Gastroesophageal sphincter (tissue), 4 donors: ENCODE measurements at places on chromosomes 2 and 18. TPM values are rescaled to one million over a fixed set of nuclear protein-coding genes. Genes with fewer than 3 reads are reported as not detected.

POMC gene
- 6.6 TPM for total RNA-seq

DNA sequence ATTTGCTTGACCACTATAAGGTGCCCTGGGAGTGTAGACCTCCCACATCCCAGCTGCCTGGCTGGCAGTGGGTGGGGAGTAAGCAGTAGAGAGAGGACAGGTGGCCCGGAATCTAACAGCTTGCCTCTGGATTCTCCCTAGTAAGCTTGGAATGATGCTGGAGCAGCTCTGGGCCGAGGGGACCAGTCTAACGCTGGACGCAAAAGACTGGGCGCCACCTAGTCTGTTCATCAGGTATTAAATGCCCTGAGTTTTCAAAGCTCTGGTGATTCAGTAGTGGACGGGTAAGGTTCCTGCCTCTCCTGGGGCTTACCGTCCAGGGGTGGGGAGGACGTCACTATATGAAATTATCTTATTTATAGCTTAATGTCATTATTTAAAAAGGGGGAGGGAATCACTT lies 648 bp upstream of the LYPD6B start:
- no peak for ATAC-seq

ACVR2A gene
- 23.0 TPM for total RNA-seq

GRCh38 chr2:238835726-238836301 lies 12.1 kb upstream of the TWIST2 start:
- ATAC-seq = no peak

HDHD2 gene
- 29.3 TPM for total RNA-seq

DNA sequence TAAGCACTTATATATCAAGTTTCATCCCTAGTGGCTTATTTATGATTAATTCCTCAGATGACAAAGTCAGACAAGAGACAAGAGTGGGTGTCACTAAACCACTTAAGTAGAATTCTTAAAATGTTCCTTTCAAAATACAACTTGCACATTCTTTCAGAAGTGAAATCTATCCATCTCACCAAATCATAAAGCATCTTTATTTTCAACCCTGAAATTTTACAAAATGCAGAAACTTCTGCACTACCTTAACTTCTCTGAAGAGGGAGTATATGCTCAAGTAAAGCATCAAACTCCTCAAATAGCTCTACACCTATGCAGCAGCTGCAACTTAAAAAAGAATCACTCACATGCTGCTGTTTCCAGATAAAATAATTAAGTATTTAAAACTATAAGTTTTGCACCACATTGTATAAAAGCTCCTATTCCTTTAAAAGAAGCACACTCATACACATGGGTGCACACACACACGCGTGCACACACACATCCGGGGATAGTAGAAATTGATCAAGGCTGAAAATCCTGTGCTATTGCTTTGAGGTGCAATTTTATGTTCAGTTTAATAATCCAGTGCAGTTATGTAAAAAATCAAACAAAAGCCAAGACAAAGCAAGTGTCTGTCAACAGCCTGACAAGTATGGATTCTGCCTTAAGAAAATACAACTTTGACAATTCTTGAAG lies 244.5 kb downstream of the TCF4 start:
- ATAC-seq = no peak

SPP2 gene
- total RNA-seq = not detected

DNA sequence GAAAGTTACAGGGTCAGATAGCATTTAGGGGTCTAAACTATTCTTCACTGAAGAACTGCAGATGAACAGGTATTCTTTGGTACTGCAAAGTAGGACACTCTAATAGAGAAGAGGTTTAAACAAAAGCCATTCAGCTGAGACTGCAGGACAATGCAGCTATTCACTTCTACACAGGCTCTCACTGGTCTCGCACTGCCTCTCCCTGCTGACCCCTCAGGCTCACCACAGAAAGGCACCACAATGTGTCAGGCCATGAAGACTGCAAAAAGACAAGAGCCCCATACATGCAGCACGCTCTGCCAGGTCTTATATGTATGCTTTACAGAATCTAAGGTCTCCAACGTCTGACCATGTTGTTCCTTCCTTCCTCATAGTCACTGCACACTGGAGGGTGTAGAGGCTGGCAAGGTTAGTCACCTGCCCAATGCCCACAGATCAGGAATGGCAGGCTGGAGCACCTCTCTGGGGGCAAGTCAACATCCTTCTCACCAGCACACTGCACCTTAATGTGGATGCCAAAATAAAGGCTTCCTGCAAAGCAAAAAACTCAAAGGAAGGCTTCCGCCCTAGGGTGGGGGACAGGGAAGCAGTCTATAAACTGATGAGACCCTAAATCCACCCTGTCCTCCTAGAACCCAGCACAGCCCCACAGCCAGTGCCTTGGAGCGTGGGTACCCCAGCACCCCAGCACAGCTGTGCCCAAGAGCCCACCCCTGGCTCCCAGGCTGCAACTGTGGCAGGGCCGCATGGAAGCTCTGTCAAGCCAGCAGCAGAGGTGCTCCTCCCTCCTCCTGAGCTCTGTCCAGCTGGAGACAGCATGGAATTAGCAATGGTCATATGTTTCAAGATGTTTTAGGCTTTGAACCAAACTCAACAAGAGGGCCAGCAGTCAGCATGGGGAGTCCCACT lies 10.7 kb upstream of the RNU4ATAC start:
- ATAC-seq = no peak

GALR1 gene
- 0.12 TPM for total RNA-seq

GRCh38 chr2:233480490-233481202 lies 85.9 kb downstream of the USP40 start:
- no peak for ATAC-seq

CAPN14 gene
- total RNA-seq = 0.19 TPM

GRCh38 chr2:239028253-239028619 lies 180.4 kb downstream of the TWIST2 start:
- ATAC-seq = no peak

- ATAC-seq = peak; percentile 57
Observed at GRCh38 chr2:28607730-28608499, 112.1 kb downstream of the PLB1 start.

GRCh38 chr2:157789933-157790511 lies 86.1 kb downstream of the ACVR1 start:
- ATAC-seq = peak; percentile 50

DNA sequence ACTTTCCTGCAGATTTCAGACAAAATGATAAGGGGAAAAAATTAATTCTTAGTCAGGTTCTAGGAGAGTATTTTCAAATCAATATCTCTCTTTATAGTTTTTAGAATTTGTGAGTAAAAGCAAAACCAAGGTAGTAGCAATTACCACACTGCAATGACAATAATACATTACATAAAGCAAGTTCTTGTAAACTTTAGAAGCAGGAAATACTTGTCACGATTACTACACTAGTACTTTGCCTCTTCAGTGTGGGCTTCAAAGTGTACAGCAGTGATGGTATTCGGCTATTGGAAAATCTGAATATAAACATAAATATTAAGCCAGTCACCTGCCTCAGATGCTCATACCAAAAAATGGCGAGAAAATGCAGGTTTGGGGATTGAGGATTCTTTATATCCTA lies 81.0 kb downstream of the ALPK2 start:
- ATAC-seq = no peak

- no peak for ATAC-seq
Observed at GRCh38 chr2:101718993-101719571, 21.6 kb downstream of the MAP4K4 start.

GRCh38 chr2:13714466-13714865 lies 918.1 kb upstream of the LRATD1 start:
- ATAC-seq = no peak

- no peak for ATAC-seq
Observed at GRCh38 chr2:206028101-206028500, 57.9 kb downstream of the INO80D start.

GRCh38 chr2:216696751-216697560 lies 1.6 kb upstream of the IGFBP5 start:
- ATAC-seq = no peak

- ATAC-seq = no peak
Observed at GRCh38 chr2:230812033-230812432, 52.7 kb upstream of the ITM2C start.

SULT1C2 gene
- total RNA-seq = 1.1 TPM

- no peak for ATAC-seq
Observed at GRCh38 chr2:35462226-35462998, 893.2 kb upstream of the CRIM1 start.

SCTR gene
- total RNA-seq = not detected

- no peak for ATAC-seq
Observed at GRCh38 chr2:69582582-69583176, 60.9 kb downstream of the AAK1 start.

CPS1 gene
- total RNA-seq = 2.4 TPM

NEU2 gene
- total RNA-seq = not detected

GRCh38 chr2:167054881-167055280 lies 166.6 kb downstream of the XIRP2 start:
- ATAC-seq = no peak

PTRHD1 gene
- total RNA-seq = 12.4 TPM

GRCh38 chr2:203533676-203534591 lies 1.2 kb downstream of the RAPH1 start:
- ATAC-seq = no peak

- no peak for ATAC-seq
Observed at GRCh38 chr2:64128943-64129391, 15.3 kb downstream of the PELI1 start.

SFT2D3 gene
- total RNA-seq = 15.2 TPM

GRCh38 chr2:74789271-74789670 lies 44.7 kb upstream of the HK2 start:
- ATAC-seq = no peak

DNA sequence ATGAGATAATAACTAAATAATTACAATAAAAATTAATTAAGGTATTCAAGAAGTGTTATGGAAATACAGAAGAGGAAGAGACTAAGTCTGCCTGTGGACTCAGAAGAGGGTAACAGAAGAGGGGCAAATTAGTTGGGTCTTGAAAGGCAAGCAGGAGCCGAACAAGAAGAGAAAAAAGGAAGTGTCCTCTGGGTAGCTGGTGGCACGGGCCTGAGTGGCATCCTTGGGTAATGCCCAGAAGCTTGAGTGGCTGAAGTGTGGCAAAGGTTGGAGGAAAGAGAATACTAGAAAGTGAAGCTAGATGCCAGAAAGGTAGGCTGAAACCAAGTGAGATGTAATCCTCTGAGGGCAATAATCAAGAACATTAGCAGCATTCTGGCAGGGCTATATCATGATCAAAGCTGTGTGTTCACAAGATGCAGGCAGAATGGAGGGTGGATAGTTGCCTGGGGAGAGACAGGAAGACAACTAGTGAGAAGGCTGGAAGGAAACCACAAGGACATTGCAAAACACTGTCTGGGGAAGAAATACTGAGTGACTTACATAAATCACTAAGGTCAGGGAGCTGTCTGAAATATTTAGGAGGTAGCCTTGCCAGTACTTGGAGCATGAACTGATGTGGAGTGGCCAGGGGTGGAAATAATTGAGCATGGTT lies 16.2 kb downstream of the DOCK10 start:
- ATAC-seq = no peak

DNA sequence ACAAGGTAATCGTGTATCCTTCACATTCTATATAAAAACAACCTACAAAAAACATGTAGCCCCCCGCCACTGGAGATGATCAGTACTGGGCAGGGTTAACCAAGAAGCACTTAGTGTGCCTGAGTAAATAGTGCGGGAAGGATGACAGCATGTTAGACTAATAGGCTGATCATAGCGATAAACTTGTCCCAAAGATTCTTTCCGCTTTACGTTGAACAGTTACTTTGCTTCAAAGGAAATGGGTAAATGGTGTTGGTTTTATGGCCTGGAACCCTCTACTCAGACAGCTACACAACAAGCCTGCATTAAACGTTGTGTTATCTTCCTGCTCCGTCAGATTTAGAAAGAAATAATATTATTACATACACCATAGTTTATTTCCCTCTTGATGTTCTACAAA lies 67.7 kb downstream of the CTAGE1 start:
- no peak for ATAC-seq

GRCh38 chr2:133777574-133777960 lies 209.3 kb upstream of the NCKAP5 start:
- no peak for ATAC-seq

GRCh38 chr18:48580782-48581181 lies 42.0 kb downstream of the CTIF start:
- ATAC-seq = peak; percentile 52

DNA sequence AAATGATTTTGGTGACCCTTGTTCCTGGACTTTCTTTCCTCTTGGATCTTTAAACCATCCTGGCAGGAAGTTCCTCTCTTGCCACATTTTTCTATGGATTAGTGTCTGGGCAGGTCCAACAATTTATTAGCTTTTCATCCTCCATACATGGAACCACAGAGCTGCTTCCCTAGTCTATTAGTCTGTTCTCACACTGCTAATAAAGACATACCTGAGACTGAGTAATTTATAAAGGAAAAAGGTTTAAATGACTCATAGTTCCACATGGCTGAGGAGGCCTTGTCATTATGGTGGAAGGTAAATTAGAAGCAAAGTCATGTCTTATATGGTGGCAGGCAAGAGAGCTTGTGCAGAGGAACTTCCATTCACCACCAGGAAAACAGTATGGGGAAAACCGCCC lies 122.9 kb downstream of the DDX1 start:
- ATAC-seq = no peak

FAM124B gene
- total RNA-seq = 1.8 TPM

THSD7B gene
- total RNA-seq = 0.31 TPM

CRYGC gene
- total RNA-seq = not detected

HSBP1L1 gene
- total RNA-seq = 10.9 TPM
